ENCODE measurements at places on chromosomes 6 and 20. TPM values are rescaled to one million over a fixed set of nuclear protein-coding genes. Genes with fewer than 3 reads are reported as not detected.

KCNB1 gene
- total RNA-seq = 0.11 TPM

MCUR1 gene
- total RNA-seq = 13.6 TPM

GRCh38 chr6:141158740-141159139 lies 974.0 kb upstream of the GJE1 start:
- no peaks in the 10 kb centered on the region for H3K36me3 ChIP-seq
- no peak overlapping the region for H3K4me3 ChIP-seq
- H3K4me1 ChIP-seq = no peaks in the 10 kb centered on the region
- DNase-seq = no peak
- H3K27ac ChIP-seq = no peak overlapping the region

GRCh38 chr20:51609251-51609650 lies 66.7 kb upstream of the NFATC2 start:
- no peaks in the 10 kb centered on the region for H3K27me3 ChIP-seq
- no peak overlapping the region for H3K4me3 ChIP-seq
- no peak for DNase-seq
- no peak overlapping the region for H3K27ac ChIP-seq
- H3K36me3 ChIP-seq = no peaks in the 10 kb centered on the region

DNA sequence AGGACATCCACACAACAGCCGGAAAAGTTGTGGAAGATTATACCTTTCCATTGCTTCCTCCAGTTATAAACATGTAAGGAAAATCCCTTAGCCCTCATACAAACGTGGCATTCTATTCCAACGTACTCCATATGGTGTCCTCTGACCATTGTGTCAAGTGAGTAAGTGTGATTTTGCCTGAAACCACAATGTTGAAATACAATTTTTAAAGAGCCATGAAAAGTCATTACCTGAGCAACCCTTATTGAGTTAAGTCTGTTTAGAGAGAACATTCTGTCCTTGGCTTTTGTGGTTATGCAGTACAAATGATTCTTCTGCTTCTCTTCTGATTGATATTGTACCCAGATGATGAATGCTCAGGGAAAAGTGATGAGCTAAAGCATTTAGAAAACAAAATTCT lies 530.1 kb downstream of the HAO1 start:
- H3K36me3 ChIP-seq = no peaks in the 10 kb centered on the region
- no peak for DNase-seq
- H3K4me1 ChIP-seq = no peaks in the 10 kb centered on the region

All from GM23248 (cell line).